ENCODE measurements at places on chromosomes 2 and 18. TPM values are rescaled to one million over a fixed set of nuclear protein-coding genes. Genes with fewer than 3 reads are reported as not detected.

Gene ASIC4
- 0.16 TPM for total RNA-seq

Gene EFEMP1
- not detected for total RNA-seq

Gene CAPN14
- total RNA-seq, result 0.20 TPM

Gene UGT1A4
- not detected for total RNA-seq

Gene SERPINB8
- 8.1 TPM for total RNA-seq

Gene UGT1A8
- total RNA-seq, result not detected

Gene KIAA2012
- not detected for total RNA-seq

Gene CNGA3
- total RNA-seq, result not detected

Gene USP40
- total RNA-seq, result 11.0 TPM

Gene MYO1B
- 2.8 TPM for total RNA-seq

Gene TUBB8B
- total RNA-seq, result not detected

Gene APLF
- total RNA-seq, result 2.9 TPM

Gene PID1
- not detected for total RNA-seq

Gene BARD1
- 43.4 TPM for total RNA-seq

Gene ADRA2B
- 0.07 TPM for total RNA-seq

Gene CEP192
- total RNA-seq, result 50.1 TPM

Gene PRADC1
- total RNA-seq, result 10.4 TPM

Gene GCG
- total RNA-seq, result not detected

Gene ZNF513
- 13.1 TPM for total RNA-seq

Gene PIEZO2
- not detected for total RNA-seq

Gene POTEC
- total RNA-seq, result not detected

Gene TRIM43
- total RNA-seq, result 0.59 TPM

Gene GCKR
- not detected for total RNA-seq
